ENCODE measurements at places on chromosomes 13 and 19.
A peak's percentile ranks its signal among the peaks of the same experiment; 100 is the strongest.

DNA sequence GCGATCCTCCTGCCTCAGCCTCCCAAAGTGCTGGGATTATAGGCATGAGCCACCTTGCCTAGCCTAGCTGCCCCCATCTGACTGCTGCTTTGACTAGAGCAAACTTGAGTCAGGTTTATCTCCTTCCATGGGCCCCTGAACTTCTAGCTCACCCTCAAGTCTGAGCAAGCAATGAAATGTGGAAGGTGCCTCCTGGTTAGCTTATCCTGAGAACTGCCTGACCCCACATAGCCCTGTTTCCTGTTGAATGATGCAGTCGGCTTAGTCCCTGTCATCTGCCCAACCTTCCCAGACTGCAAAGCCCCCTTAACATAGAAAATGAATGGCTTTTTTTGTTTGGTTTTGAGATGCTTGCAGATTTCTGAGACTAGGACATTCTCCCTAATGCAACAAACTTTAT, 8.9 kb upstream of the TMEM160 start:
- DNase-seq, result no peak

DNA sequence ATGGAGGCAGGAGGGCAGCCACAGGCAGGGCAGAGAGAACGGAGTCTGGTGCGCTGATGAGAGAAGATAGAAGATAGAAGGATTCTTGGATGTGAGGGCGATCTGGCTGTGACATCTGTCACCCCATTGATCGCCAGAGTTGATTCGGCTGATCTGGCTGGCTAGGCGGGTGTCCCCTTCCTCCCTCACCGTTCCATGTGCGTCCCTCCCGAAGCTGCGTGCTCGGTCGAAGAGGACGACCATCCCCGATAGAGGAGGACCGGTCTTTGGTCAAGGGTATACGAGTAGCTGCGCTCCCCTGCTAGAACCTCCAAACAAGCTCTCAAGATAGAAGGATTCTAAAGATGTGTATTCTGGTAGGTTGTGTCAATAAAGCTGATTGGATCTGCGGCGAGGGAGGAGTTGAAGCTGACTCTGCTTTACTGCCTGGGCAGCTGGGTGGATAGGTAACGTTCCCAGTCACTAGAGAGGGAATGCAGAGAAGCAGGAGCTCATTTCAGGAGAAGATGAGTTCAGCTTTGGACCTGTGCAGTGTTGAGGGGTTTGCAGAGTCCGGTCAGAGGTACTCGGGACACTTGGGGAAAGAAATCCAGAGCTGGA, 5.1 kb downstream of the UBAC2 start:
- no peak for DNase-seq

DNA sequence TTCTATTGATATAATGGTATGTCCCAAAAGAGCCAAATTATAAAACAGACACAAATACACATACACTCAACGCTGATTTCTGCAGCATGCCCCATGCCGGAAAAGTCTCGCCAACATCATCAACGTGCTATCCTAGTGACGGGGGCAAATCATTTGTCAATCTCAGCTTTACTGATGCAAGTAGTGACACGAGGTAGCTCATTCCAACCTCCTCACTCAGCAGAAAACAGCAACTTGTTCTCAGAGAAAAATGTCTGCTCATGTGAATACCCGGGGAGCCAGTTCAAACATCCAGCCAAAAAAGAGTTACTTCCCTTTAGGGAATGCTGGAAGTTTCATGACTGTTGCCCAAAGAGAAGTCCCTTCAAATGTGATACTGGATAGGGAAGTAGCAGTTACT, 46.3 kb downstream of the SOX21 start:
- DNase-seq, result no peak

DNA sequence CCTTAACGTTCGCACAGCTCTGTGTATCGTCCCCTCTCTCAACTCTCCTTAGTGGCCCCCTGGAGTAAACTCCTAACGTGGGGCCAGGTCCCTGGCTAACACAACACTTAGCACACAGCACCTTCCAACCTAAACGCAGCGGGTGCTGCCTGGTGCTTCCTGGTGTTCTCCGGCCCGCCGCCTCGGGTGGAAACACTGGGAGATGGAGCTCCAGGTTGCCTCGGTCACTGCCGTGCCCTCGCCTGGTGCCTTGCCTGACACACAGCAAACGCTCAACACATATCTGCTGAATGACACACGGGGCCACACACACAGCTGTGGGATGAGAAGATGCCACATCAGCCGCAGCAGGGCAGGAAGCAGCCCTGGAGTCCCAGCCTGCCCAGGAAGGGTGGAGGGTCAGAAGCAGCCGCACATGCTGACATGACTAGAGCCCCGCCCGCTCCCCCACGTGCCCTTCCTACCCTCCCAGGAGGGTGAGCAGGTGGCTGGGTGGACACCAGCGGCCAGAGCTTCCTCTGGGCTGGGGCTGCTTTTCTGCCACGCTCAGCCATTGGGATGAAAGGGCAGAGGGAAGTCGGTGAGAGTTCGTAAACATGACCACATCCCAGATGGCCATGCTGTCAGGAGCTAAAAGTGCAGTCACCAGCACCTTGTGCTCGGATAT, 6.6 kb downstream of the PEPD start:
- no peak for DNase-seq

GRCh38 chr19:39602224-39602623, at the start of gene LGALS13:
TSS of gene LGALS13 (plus strand) at chr19:39602524. CDS start at chr19:39602569, 45 bp downstream.
- no peak for DNase-seq

DNA sequence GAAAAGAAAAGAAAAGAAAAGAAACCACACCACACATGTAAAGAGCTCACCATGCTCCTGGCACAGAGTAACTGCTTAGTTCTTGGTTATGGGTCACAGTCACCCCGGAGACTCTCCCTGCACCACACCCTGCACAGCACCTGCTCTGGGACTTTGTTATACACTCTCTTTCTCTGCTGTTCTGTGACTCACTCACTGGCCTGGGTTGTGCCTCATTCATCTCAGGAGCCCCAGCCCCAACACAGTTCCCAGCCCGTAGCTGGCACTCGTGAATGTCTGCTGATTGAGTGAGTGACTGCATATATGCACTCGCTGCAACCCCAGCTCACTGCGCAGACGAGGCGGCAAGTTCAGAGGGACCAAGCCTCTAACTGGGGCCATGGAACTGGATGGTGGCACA, 22.9 kb upstream of the ZNF507 start:
- no peak for DNase-seq

GRCh38 chr13:25675060-25675459, 303.3 kb downstream of the ATP8A2 start:
- DNase-seq, result no peak

- DNase-seq, result no peak
Measured at GRCh38 chr13:98746968-98747367, 5.5 kb downstream of the SLC15A1 start.

GRCh38 chr13:112131081-112131712, 64.2 kb downstream of the SOX1 start:
- no peak for DNase-seq

- no peak for DNase-seq
Measured at GRCh38 chr13:37109051-37109678, 3.7 kb upstream of the CSNK1A1L start.

- no peak for DNase-seq
Measured at GRCh38 chr19:7417671-7418324, 69.1 kb downstream of the ARHGEF18 start.

GRCh38 chr19:3370214-3370720, 3.9 kb downstream of the NFIC start:
- no peak for DNase-seq

DNA sequence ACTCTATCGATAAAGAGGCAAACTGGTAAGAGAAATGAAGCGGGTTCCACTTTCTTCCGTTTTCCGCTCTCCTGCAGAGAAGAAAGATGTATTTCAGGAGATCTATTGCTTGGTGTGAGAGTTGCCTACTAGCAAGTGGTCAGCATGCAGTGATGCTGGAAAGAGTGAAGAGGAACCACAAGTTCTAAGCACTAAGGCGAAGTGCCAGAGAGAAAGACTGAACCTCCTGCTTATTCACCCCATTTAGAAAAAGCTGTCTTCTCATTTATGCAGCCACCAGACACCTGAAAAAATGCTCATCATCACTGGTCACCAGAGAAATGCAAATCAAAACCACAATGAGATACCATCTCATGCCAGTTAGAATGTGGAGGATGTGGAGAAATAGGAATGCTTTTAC, 78.7 kb upstream of the GPC6 start:
- no peak for DNase-seq

DNA sequence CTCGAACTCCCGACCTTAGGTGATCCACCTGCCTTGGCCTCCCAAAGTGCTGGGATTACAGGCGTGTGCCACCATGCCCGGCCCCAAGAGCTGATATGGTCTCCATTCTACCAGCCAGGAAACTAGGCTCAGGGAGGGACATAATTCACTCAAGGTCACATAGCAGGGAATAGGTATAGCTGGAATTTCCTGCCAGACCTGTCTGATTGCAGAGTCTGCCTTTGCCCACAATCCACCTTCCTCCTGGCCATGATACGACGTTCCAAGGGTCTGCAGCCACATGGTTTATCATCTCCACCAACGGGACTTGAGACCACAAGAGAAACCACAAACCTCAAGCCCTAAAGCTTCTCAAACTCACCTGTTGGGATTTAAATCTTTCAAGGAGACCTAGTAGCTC, 32.0 kb downstream of the ZNRF4 start:
- no peak for DNase-seq

GRCh38 chr13:46728777-46729176, 68.2 kb downstream of the ESD start:
- peak; percentile 54 for DNase-seq

DNA sequence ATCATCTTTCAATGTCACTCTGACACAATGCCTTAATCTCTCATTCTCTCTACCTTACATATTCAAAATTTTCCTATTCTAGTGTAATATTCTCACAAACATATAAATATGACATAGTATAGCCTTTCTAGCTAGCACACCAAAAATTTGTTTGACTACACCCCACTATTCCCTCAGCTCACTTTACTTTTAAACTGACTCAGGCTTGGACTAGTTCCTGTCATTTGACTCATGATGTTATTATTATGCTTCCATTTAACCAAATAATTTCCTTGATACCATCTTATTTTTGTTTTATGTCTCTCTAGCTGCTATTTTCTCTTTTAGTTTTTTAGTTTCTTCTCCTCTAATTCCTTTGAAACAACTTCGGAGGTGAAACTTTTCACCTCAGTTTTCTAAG, 1745.6 kb upstream of the PCDH20 start:
- DNase-seq, result no peak

GRCh38 chr19:51142119-51142518, at the start of gene SIGLEC7:
TSS of gene SIGLEC7 (plus strand) at chr19:51142301. CDS start at chr19:51142370, 69 bp downstream.
- no peak for DNase-seq

GRCh38 chr19:5993648-5994358, 15.9 kb upstream of the RANBP3 start:
- no peak for DNase-seq

GRCh38 chr13:112325920-112326645, 50.1 kb upstream of the SPACA7 start:
- DNase-seq, result no peak

- DNase-seq, result no peak
Measured at GRCh38 chr13:34076943-34077703, 259.2 kb downstream of the RFC3 start.

- no peak for DNase-seq
Measured at GRCh38 chr19:15285896-15286591, 46.3 kb downstream of the BRD4 start.

DNA sequence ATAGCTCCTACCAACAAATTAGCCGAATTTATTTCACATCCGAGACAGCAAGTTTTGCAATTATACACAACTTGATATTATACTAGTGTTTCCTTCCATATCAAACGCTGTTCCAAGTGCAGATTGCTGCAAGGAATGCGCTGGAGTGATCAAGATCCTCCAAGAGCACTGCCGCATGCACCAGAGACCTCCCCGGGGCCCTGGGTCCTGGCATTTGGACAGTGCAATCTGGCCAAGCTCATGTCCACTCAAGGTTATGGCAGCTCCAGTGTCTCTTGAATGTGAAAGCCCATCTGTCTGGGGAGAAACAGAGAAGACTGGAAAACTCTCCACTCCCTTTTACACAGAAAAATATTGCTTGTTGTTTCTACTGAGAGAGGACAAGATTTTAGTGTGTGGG, 111.9 kb downstream of the HSPH1 start:
- DNase-seq, result no peak

DNA sequence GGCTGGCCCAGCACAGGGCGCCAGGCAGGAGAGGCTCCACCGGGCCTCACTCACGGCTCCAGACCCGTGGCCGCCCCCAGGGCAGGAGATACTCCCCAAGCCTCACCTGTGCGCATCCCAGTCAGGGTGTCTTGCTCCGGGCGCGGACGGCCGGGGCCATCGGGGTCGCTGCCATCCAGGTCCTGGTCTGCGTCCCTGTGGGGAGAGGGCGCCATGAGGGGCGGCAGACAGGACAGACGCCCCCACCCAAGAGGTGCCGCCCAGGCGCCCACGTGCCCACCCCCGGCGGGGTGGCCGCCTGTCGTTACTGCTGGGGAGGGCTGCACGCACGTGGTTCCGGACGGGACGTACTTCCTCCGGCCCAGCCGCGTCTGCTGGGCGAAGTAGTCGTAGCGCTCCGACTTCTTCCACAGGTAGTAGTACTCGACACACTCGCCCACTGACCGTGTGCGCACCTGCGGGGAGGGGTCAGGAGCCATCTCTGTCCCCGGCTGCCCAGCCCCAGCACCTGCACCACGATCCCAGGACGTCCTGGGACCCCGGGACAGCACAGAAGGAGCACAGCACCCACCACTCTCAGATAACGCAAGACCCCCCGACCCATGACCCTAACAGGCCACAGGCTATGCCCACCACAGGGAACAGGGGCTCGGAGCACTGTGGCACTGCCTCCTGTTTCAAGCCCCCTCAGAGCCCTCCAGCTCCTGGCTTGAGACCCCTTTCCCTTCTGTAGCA, 17.4 kb upstream of the PLPP2 start:
- DNase-seq, result no peak

DNA sequence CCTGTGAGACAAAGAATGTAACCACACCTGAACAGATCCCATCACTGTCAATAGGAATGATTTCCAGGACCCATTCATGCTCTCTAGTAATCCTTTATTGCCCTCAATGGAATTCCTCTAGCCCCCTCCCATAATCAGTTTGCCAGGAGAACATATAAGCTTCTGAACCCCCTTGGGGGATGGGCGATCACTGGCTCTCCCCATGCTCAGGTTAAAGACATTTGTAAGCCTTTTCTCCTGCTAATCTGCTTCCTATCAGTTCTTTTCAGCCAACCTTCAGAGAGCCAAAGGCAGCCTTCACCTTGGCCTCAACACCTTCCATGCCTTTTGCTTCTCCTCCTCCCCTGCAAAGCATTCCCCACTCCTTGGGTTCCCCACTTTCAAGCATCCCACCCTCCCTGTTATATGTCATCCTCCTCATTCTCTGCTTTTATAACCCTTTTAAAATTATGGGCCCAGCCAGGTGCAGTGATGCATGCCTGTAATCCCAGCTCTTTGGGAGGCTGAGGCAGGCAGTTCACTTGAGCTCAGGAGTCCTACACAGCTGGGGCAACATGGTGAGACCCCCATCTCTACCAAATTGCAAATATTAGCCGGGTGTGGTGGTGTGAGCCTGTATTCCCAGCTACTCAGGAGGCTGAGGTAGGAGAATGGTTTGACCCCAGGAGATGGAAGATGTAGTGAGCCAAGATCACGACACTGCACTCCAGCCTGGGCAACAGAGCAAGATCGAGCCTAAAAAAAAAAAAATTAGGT, 12.4 kb downstream of the DPRX start:
- DNase-seq, result no peak

- no peak for DNase-seq
Measured at GRCh38 chr19:10422046-10422461, 1.7 kb downstream of the PDE4A start.

- DNase-seq, result no peak
Measured at GRCh38 chr13:36954542-36954941, 34.5 kb upstream of the SMAD9 start.

All from stimulated activated naive CD8-positive, alpha-beta T cell treated with anti-CD3 and anti-CD28 coated beads, Interleukin-15, Interleukin-2, amounts not matched to agents 100 U/mL and 50 U/mL, for 24 hours (primary cell).